Liver (tissue), 10 donors: ENCODE measurements at places on chromosomes 1 and 21. TPM values are rescaled to one million over a fixed set of nuclear protein-coding genes. Genes with fewer than 3 reads are reported as not detected.

DNA sequence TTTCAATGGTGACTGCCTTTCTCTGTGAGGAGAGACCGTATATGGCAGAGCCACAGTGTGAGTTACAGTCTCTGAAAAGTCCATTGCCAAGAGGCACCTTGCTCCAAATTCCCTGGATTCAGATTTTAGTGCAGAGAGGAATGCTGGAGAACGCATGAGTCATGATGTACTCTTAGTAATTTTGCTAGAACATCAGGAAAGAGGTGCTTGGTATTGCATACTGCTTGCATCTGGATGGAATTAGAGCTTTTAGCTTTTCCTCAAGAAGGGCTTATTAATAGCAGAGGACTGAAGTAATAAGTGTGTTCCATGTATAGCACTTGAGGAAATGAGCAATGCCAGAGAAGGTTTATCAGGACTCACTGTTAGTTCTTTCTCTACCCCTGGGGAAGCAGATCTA lies 40.5 kb upstream of the AKT3 start:
- no peak overlapping the region for H3K4me3 ChIP-seq
- no peaks in the 10 kb centered on the region for H3K36me3 ChIP-seq
- no peaks in the 10 kb centered on the region for H3K4me1 ChIP-seq
- H3K27ac ChIP-seq = no peak overlapping the region
- H3K27me3 ChIP-seq = no peaks in the 10 kb centered on the region
- no peak for DNase-seq

- no peaks in the 10 kb centered on the region for H3K27me3 ChIP-seq
- no peaks in the 10 kb centered on the region for H3K4me1 ChIP-seq
- H3K36me3 ChIP-seq = no peaks in the 10 kb centered on the region
- no peak overlapping the region for H3K4me3 ChIP-seq
- no peak overlapping the region for H3K27ac ChIP-seq
These were observed 467.3 kb upstream of the RGS18 start for GRCh38 chr1:191690931-191691330.

The GBP5 gene
- 1.9 TPM for total RNA-seq

The FGR gene
- total RNA-seq = 7.8 TPM

The CCSAP gene
- 1.6 TPM for total RNA-seq

The CYP2J2 gene
- total RNA-seq = 29.4 TPM
